ENCODE measurements at places on chromosomes 4 and X.

DNA sequence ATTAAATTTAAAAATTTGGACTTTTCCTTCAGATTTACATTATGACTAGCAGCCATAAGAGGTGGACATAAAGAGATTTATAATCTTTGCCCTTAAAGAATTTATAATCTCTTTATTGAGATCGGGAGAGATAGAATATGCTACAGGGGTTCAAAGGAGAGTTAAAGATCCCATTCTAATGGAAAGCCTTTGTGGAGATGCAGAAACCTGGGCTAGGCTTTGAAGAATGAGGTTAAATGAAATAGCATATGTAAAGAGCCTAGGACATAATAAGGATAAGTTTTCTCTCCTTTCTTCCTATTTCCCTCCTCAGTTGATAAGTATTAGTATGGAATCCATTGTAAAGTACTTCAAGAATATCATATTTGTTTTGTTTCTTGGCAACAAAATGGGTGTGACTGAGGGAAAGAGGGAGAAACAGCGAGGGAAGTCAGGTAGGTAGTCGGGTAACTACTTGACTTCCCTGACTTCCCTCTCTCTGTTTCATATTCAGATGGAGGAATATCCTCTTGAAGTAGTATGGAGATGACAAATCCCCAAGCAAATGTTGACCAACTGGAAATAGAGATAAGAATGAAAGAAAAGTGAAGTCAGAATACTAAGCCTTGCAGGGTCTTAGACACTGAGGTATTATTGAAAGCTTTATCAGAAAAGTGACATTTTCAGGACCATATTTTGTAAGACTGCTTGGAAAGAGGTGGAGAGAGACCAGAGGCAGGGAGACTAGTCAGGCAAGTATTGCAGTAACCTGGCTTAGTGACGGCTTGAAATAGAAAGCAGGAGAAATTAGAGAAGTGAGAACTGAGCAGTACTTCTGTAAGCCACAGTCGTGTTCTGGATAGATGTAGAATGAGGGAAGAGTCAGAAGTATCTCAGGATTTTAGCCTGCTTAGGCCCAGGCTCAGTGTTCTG is 82.9 kb downstream of the PDLIM5 start:
- DNase-seq = peak; percentile 38

- no peak for DNase-seq
Observed at GRCh38 chrX:110346681-110347080, 12.0 kb upstream of the RTL9 start.

GRCh38 chrX:53598169-53598568 is 88.3 kb downstream of the HUWE1 start:
- DNase-seq = no peak

DNA sequence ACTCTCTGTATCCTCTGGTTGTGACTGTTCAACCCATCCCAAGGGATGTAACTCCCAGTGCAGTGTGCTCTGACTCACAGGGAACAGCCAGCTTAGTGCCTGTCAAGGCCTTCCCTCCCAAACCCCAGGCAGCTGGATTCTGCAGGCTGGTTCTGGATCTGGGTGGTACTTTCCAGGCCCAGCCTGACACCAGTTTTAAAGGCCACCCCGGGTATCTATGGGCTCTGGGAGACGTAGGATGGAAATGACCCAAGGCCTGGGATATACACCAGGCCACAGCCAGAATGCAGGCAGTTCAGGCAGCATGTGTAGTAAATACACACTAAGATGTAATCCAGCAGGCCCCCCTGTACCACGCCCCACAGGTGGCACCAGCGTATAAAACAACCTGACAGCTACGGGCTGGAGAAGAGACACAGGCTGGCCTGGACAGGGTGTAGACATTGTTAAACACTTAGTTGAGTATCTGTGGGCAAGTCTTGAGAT is 64.2 kb downstream of the SPINK2 start:
- no peak for DNase-seq

DNA sequence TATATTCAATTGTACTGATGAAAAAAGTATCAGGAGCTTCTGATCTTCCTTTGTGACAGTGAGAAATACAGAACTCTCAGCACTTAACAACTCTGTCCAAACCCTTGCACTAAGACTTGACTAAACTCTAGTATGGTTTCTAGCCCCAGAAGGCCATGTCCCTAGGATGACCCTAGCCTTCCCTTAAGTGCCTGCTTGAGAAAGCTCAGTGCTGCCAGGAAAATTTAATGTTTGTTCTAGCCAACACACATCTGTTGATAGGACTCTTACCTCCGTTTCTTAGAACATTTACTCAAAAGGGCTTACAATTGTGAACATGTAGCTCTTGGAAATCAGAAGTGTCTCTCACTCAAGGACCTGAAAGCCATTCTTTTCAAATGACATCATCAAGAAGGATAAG is 1055.2 kb upstream of the FTHL17 start:
- DNase-seq = no peak

Measured in NCI-H1417 (cell line).